ENCODE measurements at places on chromosomes 7 and 10.
A peak's percentile ranks its signal among the peaks of the same experiment; 100 is the strongest.

GRCh38 chr10:113433711-113434110 lies 119.1 kb upstream of the HABP2 start:
- no peak for DNase-seq

DNA sequence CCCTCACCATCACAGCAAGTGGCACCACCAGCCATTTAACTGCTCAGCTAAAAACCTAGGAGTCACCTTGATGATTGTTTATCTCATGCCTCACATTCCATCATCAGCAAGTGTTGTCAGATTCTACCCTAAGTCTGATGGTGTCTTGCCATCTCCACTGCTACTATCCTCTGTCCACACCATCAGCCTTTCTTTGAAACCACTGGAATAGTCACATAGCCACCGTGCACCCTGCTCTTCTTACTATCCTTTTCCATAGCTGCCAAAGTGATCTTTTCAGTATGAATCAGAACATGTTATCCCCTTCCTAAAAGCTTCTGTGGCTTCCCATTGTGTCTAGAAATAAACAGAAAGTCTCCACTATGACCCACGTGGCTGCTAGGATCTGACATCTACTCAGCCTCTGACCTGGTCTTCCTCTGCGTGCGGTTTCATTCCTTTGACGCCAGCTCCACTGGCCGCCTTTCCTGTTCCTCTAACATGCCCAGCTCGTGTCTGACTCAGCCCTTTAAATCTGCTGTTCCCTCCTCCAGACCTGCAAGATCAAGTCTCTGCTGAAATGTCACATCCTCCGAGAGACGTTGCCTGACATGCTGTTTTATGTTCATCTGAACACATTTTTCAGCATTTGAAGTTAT lies 16.5 kb upstream of the CHN2 start:
- peak; percentile 29 for DNase-seq

- DNase-seq = no peak
These were observed 24.1 kb upstream of the FAM180A start for GRCh38 chr7:135772639-135773222.

DNA sequence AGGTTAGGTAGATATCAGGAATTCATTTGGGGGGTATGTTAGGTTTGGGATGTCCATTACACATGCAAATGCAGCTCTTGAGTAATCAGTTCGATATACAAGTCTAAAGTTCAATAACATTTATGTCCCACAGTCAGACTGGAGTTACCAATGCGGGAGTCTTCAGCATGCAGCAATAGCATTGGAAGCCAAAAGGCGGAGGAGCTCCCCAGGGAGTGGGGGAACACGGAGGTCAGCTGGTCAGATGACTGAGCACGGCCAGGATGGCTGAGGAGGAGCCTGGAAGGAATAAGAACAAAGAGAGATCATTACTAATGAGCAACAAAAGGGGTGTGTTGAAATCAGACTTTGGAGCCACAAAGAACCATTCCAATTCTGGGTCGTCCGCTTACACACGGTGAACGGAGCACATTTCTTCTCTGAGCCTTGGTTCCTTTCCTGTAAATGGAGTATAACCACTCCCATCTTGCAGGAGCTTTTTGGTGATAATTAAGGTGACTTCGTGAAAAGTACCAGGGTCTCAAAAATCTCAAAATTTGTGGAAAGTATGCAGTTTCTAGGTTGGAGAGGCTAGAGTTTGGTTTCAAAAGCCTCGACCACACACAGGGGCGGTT lies 478 bp upstream of the ZNF22 start:
- no peak for DNase-seq

DNA sequence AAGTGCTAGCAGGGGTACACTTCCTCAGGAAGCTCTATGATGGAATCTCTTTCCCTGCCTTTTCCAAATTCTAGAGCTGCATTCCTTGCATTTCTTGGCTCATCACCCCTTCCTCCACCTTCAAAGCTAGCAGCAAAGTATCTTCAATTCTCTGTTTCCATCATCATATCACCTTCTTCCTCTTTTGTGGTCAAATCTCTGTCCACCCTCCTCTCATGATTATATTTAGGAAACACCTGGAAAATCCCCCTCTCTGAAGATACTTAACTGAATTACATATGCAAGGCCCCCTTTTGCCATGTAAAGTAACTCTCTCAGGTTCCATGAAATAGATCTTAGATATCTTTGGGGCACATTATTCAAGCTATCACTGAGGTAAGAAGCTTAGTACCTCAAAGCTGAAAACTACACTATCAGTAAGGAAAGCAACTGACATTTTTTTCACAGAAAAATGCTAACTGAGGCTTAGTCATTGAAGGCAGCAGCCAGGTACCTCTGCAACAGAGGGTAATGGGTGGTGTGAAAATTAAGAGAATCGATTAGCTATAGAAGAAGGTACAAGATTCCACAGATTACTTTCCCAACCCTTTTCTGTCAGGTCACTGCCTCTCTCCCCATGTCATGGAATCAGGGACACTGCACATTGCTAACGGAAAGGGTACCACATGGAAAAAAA lies 197.3 kb downstream of the MACC1 start:
- no peak for DNase-seq

- no peak for DNase-seq
These were observed 247.3 kb downstream of the ETV1 start for GRCh38 chr7:13742126-13742525.
